ENCODE measurements at places on chromosomes 1 and 21. TPM values are rescaled to one million over a fixed set of nuclear protein-coding genes. Genes with fewer than 3 reads are reported as not detected.

PAX7 gene
- not detected for total RNA-seq

OSCP1 gene
- 0.82 TPM for total RNA-seq

S100B gene
- total RNA-seq: 0.20 TPM

SH2D5 gene
- 0.07 TPM for total RNA-seq

MRPL9 gene
- 112 TPM for total RNA-seq

KRTAP12-2 gene
- total RNA-seq: not detected

HCRTR1 gene
- total RNA-seq: not detected

HTR1D gene
- not detected for total RNA-seq

LCE3D gene
- total RNA-seq: not detected

CFHR4 gene
- not detected for total RNA-seq

LEPROT gene
- 21.8 TPM for total RNA-seq

CYP4X1 gene
- total RNA-seq: not detected

CYP4Z1 gene
- total RNA-seq: not detected

ADGRL4 gene
- total RNA-seq: not detected

GRIK3 gene
- not detected for total RNA-seq

AZIN2 gene
- total RNA-seq: 7.3 TPM

KRTAP26-1 gene
- not detected for total RNA-seq

FAM229A gene
- total RNA-seq: 7.9 TPM

SLC37A1 gene
- total RNA-seq: 10.1 TPM

KCNK1 gene
- 6.8 TPM for total RNA-seq

C1orf94 gene
- not detected for total RNA-seq

LRRC71 gene
- total RNA-seq: not detected

CHI3L1 gene
- not detected for total RNA-seq

FH gene
- 73.2 TPM for total RNA-seq
